ENCODE measurements at places on chromosomes 5 and 9.

DNA sequence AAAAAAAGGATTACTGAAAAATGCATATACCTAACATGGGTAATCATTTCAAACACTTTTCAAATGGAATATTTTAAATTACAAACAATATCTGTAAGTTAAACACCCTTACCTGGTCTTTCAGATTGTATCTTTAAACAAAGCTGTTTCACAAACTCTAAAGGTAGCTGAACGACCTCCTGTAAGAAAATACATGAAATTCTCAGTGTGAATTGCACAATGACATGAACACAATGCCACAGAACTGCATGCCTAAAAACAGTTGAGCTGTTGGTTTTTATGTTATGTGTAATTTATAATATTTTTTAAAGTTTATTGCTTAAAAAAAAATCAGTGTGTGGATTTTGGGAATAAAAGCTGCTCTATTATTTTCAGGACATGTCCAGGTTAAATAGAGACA, 17.5 kb downstream of the IPPK start:
- no peak for DNase-seq

DNA sequence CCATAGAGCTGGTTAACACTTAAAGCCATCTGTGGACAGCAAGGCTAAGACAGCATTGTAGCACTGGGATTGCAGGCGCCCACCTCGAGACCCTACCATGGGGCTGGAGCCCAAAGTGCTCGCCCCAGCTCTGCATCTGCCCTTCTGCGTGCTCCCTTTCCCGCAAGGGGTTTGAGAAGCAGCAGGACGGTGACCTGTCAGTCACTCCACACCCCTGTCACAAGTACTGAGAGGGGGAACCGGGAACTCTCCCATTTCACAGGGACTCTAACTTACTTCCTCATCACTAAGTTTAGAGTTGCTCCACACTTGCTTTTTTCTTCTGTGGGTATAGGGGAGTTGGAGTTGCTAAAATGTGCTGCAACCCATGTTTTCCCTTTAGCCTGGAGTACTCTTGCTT, 273.2 kb downstream of the SMARCA2 start:
- no peak for DNase-seq

- no peak for DNase-seq
These were observed 164.5 kb downstream of the GAS1 start for GRCh38 chr9:86782831-86783230.

DNA sequence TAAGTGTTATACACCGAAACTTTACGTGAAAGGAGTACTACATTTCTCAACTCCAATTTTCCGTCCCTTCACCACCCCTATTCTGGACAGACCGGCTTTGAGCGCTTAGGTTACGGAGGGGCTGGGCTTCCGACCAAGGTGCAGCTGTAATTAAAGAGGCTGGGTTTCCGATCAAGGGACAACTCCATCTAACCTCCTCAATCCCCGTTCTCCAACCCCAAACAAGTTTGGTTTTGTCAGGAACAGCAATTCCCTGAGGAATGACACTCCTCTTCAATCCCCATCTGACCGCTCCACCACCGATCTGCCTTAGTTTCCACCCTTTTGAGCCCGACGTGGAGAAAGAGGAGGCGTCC, 577 bp downstream of the TUT7 start:
- DNase-seq = no peak

- DNase-seq = peak; percentile 41
These were observed 19.6 kb downstream of the MFAP3 start for GRCh38 chr5:154058055-154059038.

DNA sequence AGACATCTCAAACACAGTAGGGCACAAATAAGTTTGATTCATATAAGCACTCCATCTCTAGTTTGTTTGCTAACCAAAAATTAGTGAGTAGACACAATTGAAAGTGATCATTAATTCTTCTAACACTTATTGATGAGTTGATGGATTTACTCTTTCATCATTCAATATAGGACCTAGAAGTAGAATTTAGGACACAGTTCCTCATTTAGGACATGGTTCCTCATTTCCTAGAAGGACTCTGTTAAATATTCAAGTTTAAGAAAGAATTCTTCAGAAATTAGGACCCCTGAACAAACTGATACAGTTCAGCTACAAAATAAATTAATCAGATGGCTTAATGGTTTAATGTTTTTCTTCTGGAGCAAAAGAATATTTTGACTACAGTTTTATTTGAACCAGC, 143.5 kb upstream of the PRR16 start:
- DNase-seq = no peak

- DNase-seq = no peak
These were observed 405.0 kb upstream of the TNC start for GRCh38 chr9:115522912-115523311.

DNA sequence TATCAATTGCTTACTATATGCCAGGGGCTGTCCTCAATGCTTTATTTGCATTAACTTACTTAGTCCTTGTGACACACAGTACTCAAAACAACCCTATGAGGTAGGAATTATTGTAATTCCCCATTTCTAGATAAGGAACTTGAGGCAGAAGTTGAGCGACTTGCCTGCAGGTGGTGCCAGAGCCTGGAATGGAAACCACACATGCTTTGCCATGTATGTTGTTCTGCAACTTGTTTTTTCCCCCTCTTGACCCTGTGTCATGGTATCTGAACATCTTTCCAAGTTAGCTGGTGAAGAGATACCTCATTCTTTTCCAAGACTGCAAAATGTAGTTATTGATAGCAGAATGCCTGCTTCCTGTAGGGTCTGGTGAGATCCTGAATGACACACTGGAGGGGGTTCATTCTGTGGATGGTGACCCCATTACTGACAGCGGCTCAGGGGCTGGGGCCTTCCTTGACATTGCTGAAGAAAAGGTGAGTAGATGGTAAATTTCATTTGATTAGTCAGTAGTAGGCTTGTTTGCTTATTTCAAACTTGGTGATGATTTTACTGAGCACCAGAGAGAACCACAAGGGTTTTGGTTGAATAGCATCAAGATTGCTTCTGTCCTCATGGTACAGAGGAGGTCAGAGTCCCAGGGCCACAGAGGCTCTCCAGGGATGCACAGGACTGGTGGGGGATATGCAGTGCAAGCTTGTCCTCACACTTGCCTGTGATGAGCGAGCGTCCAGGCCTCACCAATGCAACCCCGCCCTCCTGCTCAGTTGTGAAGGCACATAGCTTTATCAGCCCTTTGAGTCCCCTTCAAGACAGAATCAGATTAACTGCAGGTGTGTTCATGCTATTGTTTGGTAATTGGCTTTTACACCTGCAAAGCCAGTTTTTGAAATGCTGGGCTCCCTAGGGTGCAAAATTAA, 57.0 kb downstream of the COL15A1 start:
- no peak for DNase-seq

Measured in pancreas (tissue), 10 donors.